Fibroblast of mammary gland (primary cell): ENCODE measurements at places on chromosomes 4 and X.
A peak's percentile ranks its signal among the peaks of the same experiment; 100 is the strongest.

DNA sequence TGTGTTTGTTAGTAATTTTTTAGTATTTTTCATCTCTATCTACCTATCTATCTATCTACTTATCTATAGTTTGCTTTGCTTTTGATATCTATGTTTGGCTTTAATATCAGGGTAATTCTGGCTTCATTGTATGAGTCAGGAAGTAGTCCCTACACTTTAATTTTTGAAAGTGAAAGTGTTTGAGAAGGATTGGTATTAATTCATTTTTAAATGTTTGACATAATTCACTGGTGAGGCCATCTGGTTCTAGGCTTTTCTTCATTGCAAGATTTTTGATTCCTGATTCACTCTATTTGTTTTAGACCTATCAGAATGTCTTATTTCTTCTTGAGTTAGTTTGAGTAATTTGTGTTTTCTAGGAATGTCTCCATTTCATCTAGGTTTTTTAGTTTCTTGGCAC, 20.2 kb upstream of the TCP11X2 start:
- peak; percentile 1 for DNase-seq

- peak; percentile 10 for DNase-seq
Measured at GRCh38 chrX:81957900-81958545, 756.1 kb downstream of the SH3BGRL start.

GRCh38 chr4:55817691-55818090, 1.9 kb upstream of the EXOC1L start:
- no peak for DNase-seq

- DNase-seq, result no peak
Measured at GRCh38 chr4:45100956-45101818, 374.8 kb upstream of the GNPDA2 start.

GRCh38 chrX:7147413-7147977, at the start of gene STS:
STS (plus strand) TSS chrX:7147712; CDS start chrX:7253200, 105,488 bp downstream.
- peak; percentile 20 for DNase-seq

DNA sequence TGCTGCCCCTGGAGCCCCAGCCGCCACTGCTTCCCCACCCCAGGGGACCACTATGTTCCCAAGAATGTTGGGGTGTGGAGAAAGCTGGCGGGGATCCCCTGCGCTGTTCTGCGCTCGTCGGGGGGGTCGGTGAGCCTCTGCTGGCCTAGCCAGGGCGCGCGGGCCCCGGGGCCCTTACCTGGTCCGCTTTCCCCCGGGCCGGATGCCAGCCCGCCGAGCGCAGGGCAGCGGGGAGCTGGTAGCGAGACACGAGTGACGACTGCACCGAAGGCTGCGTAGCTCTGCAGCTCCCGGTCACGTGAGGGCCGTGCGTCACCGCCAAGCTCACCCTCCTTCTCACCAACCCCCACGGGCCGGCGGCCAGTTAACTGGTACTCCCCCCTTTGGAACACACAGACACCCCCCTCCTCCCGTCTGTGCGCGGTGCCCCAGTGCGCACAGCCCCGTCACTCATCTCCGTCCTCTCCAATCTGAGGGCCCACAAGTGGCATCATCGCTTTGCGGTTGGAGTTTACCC, at the start of gene BEX1:
Gene BEX1, minus strand, starts transcription at position 254 of the 517 bp plus-strand sequence. CDS start 897 bp downstream, outside the sequence.
- DNase-seq, result peak; percentile 23

DNA sequence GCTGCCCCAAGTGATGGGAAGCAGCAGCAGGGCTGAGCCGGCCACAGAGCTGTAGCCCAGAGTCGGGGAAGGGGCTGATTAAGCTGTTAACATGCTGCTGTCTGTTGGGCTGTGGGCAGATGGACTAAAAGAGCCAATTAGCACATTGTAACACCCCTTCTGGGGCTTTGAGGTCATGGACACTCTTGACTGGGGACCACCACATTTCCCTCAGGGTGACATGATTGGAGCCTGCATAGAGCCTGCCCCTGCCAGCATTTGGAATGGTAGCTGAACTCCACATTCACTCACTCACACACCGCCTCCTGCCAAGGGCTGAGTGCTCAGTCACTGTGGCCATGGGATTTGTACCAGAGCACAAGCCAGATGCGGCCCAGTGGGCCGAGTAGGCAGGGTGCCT, 646.9 kb downstream of the FAT4 start:
- DNase-seq, result no peak

DNA sequence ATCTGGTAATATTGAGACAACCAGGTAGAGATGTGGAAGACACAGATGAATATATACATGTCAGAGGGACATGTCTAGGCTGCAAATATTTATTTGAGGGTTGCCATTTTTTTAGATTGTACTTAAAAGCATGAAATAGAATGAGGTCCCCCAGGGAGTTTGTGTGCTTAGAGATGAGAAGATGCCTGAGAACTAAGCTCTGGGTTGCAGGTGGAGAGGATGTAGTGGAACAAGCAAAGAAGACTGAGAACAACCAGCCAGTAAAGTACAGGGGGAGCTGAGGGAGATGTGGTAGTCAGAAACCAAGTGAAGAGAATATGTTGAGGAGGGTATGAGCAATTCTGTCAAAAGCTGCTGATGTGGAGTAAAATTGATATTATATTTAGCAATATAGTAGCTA, 95.6 kb upstream of the UNC5C start:
- no peak for DNase-seq
